ENCODE measurements at places on chromosomes 4 and X.

- no peak for DNase-seq
These were observed 83.8 kb downstream of the FIP1L1 start for GRCh38 chr4:53461244-53461643.

- DNase-seq, result no peak
These were observed 23.3 kb downstream of the PRKX start for GRCh38 chrX:3690140-3690539.

DNA sequence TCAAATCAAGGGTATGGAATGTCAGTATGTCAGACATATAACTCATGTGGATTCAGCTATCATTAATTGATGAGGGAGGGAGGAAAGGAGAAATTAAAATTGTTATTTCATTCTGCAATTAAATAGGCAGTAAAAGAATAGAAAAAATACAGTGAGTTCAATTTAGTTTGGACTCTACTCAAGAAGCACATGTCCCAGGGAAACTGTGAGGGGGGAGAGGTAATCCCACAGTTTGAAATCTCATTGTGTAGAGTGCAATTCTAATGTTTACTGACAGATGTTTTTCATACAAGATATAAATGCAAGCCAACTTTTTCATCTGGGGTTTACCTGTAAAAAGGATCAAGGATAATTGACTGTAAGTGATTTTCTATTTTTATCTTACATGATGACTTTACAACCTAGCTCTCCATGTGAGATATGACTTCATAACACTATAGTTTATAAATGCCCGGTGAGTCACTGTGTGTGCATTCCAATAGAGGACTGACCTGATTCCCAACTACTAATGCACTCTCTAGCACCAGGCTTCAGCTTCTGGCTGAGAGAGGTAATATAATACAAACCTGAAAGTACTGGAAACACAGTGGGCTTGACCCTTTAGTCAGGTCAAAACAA, 35.2 kb upstream of the SCD5 start:
- DNase-seq, result no peak

DNA sequence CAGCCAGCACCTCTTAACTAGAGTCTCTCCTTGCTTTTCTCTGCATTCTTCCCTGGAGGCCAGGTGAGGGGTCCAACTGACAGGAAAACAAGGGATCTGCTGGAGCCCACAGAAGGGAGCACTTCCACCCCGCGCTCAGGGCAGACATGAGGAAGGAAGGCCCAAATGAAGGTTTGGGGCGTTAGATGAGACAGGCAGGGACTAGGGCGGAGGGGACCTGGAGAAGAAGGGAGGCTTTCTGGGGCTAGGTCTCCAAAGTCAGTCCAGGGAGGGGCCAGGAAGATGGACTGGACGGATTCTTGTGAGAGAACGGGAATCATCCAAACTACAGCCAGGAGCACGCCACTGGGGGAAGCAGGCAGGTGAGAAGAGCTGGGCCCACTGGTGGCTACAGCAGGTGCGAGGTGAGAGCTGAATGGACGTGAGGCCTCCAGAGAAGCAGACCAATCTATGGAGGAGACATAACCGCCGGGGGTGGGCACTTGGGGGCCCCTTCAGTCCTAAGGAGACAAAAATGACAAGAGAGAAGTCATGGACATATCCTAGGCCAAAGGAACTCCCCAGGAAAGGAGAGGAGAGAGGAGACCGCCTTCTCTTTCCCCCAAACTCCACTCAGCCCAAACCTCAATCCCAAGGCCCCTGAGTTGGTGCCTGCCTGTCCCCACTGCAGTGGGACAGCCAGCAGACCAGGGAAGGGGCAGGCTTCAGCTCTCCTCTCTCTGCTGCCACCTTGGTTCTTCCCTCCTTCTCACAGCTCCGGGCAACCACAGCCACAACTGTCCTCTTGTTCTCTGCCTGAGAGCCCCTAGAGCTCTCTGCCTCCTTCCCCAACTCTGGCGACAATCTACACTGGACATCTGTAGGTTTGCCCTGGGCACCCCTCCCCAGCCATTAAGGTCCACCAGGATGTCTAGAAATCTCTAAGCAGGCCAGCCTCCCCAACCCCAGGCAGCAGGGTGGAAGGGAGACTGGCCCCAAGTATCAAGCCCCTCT, 7.0 kb downstream of the APLN start:
- no peak for DNase-seq

GRCh38 chr4:99351487-99351886, 1.1 kb downstream of the ADH1C start:
- DNase-seq, result no peak

- DNase-seq, result no peak
These were observed 652.1 kb downstream of the ANKRD50 start for GRCh38 chr4:124060261-124060918.

GRCh38 chr4:161148051-161148450, 1015.7 kb downstream of the FSTL5 start:
- DNase-seq, result no peak

DNA sequence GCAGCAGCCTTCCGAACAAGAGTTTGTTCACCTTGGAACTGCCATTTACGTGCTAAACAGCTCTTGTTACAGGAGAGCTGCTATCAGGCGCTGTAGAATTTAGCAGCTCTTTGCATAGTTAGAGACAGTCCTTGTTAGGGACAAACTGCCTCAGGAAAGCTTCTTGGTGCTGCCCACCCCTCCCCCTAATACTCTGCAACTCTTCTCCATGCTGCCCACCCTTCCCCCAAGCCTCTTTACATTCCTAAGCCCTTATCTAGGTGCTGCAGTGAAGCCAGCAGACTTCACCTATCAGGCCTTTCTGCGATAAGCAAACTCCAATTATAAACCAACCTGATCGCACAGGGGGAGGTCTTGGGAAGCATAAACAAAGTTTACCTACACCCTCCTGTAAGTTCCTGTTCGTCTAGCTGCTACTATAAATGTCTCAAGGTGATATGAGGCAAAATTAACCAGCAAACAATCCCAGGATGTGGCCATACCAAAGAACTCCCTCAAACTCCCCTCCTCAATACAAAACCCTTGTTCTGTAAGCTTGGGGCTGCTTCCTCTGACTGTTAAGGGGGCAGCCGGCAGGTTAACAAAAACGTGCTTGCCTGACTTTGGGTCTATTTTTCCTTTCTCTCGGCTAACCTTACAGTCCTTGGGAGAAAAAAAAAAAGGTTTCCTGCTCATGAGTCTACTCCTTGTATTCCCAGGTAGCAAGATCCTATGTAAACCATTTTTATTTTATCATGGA, 74.0 kb upstream of the GC start:
- DNase-seq, result peak; percentile 59

- no peak for DNase-seq
These were observed 34.5 kb upstream of the UCP1 start for GRCh38 chr4:140603286-140603685.

Data from iPS-NIHi11 (cell line).